ENCODE measurements at places on chromosomes 3 and 15.

GRCh38 chr3:197219619-197220018 is 78.8 kb downstream of the DLG1 start:
- DNase-seq = no peak

DNA sequence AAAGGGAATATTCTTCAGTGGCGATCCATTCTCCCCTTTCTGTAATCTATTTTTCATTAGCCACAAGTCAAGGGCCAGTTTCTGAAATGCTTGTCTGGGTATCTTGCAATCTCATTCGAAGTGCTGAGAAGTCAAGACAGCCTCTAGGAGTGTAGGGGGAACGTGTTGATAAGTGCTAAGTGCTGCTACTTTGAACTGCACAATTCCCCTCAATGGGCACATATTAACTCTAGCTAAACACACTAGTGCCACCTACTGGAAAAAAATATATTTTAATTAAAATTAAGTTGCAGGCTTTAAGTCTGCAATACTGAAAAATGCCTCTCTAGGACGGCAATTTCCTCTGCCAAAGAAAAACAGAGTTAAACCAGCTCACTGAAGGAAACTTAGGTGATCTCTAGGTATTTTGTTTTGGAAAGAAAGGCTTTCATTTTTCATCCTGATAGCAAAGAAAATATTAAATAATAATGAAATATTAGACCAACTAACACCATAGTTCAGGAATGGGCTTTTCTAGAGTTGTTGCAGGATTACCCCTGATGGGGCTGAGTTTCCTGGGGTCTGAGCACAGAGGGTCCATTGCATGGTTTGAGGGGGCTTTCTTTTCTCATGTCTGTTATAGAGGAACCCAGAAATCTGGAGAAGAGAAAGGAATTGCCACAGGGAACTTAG is 181.9 kb upstream of the KBTBD8 start:
- no peak for DNase-seq

- DNase-seq = no peak
Observed at GRCh38 chr3:48478626-48479555, 25.1 kb downstream of the SHISA5 start.

GRCh38 chr15:61376961-61377360 is 147.9 kb upstream of the RORA start:
- no peak for DNase-seq

DNA sequence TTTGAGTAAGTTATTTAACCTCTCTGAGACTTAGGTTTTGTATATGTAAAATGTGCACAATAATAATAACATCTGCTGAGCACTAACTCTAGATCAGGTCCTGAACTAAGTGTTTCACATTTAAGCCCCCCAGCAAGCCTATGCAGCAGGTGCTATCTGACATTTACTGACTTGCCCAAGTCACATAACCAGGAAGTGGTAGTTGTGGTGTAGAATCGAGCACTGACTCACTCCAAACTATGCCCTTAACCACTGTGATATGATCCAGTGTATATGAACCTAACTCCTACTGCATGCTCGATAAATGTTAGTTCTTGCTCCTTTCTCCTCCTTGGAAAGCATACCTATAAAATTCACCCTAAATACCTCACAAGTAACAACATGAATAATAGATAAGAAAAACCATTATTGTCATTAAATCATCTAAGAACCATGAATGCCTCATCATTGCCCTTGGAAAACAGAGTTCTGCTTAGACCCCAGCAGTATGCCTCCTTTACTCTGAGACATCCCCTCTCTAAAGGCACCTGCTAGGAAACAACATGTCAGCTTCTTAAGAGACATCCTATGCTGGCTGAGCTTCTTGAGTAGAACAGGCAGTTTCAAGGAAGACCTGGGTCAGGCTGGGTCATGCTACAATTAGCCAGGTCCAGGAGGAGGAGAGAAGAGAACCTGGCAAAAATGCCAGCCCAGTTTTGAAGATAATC is 3.0 kb upstream of the SHC4 start:
- DNase-seq = no peak

DNA sequence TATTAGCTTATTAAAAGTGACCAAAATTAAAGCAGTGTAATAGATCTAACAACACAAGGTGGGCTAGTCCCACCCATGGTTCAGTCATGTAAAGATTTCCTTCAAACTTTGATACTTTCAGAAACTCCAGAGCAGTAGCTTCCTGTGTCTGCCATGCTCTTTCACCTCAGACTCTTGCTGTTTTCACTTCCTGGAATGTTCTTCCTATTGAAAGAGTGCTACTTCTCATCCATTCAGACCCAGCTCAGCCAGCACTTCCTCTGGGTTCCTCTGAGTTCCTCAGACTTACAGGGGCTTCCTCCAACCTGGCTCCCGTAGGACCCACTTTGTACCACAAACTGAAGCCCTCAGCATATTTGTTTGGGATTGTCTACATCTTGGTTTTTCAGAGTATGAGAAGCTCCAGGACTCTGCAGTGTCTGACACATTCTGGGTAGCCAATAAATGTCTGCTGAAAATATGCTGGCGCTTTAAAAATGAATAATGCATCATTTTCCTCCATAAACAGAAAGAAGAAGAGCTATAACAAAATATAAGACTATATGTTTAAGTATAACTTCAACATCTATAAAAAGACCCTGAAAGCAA is 18.0 kb downstream of the NCEH1 start:
- no peak for DNase-seq

DNA sequence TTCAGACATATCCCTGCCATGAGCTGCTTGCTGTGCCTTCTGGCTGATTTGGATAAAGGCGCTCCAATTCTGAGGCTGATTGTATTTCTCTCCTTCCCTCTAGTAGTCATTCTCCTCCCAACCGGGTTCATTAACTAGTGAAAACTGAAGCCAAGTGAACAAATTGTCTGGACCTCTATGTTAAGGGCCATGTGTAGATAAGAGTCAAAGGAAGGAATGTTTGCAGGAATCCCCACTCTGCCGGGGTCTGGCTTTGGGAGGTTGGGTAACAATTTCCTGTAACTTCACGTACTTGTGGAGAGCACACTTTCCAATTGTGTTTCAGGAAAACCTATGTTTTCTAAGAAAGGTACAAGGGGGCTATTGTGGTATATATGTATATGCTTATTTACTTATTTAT is 38.2 kb upstream of the SUCLG2 start:
- DNase-seq = no peak

- no peak for DNase-seq
Observed at GRCh38 chr15:43799209-43799944, 643 bp downstream of the SERINC4 start.

All from femur (tissue), 1 donor.